Activated CD8-positive, alpha-beta T cell treated with anti-CD3 and anti-CD28 coated beads, Interleukin-2, amount 10 ng/mL, durations not matched to agents 7 days and 5 days (primary cell): ENCODE measurements at places on chromosomes 1 and 21. TPM values are rescaled to one million over a fixed set of nuclear protein-coding genes. Genes with fewer than 3 reads are reported as not detected.

The GRIK1 gene
- not detected for total RNA-seq

The CELA2A gene
- not detected for total RNA-seq

The CREG1 gene
- 7.7 TPM for total RNA-seq

The MEF2D gene
- total RNA-seq: 40.1 TPM

The SLC44A5 gene
- 0.26 TPM for total RNA-seq

The AMY2B gene
- total RNA-seq: 6.7 TPM

The POFUT2 gene
- 16.0 TPM for total RNA-seq

The NECAP2 gene
- total RNA-seq: 94.3 TPM

The SNAP47 gene
- total RNA-seq: 25.3 TPM

- H3K27me3 ChIP-seq: peaks cover 4% of the 10 kb centered on the region
- H3K36me3 ChIP-seq: no peaks in the 10 kb centered on the region
Observed at GRCh38 chr1:47930210-47930840, 66.9 kb downstream of the TRABD2B start.

GRCh38 chr1:11126569-11126968 is 26.9 kb upstream of the EXOSC10 start:
- H3K4me1 ChIP-seq: no peaks in the 10 kb centered on the region
- no peak overlapping the region for H3K27ac ChIP-seq
- H3K4me3 ChIP-seq: no peak overlapping the region

GRCh38 chr1:175864183-175864582 is 120.8 kb upstream of the TNR start:
- no peaks in the 10 kb centered on the region for H3K27me3 ChIP-seq
- H3K4me3 ChIP-seq: no peak overlapping the region
- no peak for DNase-seq
- no peaks in the 10 kb centered on the region for H3K36me3 ChIP-seq
- no peak overlapping the region for H3K27ac ChIP-seq

GRCh38 chr1:19411612-19412011 is 73.7 kb downstream of the CAPZB start:
- peaks cover 37% of the 10 kb centered on the region for H3K4me1 ChIP-seq
- DNase-seq: no peak
- H3K27me3 ChIP-seq: no peaks in the 10 kb centered on the region
- peaks cover 28% of the 10 kb centered on the region for H3K36me3 ChIP-seq

DNA sequence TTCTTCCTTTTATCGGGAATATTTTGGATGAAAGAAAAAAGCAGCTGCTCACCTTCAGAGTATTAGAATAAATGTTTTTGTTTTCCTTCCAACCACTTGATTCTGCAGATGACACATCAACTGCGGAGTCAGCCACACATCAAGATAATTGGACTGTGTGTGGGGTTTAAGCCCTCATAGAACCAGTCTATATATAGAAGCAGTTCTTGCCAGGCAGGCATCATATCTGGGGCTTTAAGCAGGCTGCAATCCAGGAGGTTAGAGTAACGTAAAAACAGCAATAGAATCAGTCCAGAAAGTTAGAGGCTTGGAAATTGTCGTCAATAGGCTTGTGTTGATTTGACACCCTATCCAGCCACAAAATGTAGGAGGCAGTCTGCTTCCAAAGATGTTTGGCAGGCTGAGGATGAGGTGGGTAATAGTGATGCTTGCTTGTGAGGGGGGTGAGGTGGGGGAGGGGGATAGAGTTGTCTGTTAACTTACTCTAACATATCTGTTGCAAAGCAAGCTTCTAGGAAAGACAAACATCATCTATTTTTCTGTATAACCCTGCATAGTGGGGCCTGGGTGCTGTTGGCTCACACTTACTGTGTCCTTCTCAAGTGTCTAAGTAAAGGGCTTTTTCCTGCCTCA is 64.8 kb downstream of the PEX14 start:
- H3K27me3 ChIP-seq: no peaks in the 10 kb centered on the region
- H3K4me1 ChIP-seq: peaks cover 28% of the 10 kb centered on the region
- H3K4me3 ChIP-seq: no peak overlapping the region

DNA sequence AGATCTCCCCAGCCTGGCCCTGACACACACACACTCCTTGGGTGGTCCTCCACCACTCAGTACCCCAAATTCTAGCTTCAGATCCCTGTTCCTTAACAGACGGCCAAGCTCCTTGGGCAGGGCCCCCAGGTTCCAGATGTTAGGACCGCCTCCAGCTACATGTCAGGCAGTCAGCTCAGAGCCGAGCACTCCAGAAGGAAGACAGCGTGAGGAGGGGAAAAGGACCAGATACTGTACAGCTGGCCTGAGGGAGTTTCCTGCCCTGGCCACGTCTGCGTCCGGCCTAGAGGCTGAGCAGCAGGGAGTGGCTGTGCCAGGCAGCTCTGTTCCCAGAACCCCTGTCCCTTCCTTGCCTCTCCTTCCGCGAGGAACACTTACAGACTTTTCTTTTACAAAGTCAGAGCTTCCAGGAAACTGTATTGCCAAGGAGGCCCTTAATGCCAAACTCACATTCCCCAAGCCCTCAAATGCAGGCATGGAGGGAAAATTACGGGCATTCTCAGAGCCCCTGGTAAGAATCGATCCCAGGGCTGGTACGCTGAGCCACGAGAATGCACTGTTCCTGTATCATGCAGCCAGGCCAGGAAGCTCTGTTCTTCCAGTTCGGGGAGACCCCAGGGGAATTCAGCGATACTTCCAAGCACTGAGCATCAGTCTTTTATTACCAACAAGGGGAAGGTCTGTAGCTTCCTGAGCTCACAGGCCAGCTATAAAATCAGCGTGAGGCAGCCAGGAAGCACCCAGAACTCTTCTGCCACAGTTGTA is 45.2 kb upstream of the CNTN2 start:
- DNase-seq: no peak
- no peak overlapping the region for H3K27ac ChIP-seq
- peaks cover 4% of the 10 kb centered on the region for H3K27me3 ChIP-seq
- H3K4me3 ChIP-seq: no peak overlapping the region
- peaks cover 4% of the 10 kb centered on the region for H3K4me1 ChIP-seq
- no peaks in the 10 kb centered on the region for H3K36me3 ChIP-seq

- no peak for DNase-seq
- H3K4me3 ChIP-seq: no peak overlapping the region
- H3K36me3 ChIP-seq: no peaks in the 10 kb centered on the region
- peaks cover 10% of the 10 kb centered on the region for H3K4me1 ChIP-seq
Observed at GRCh38 chr21:41966041-41966833, 12.4 kb upstream of the C2CD2 start.

GRCh38 chr1:150477320-150477719 is 9.9 kb upstream of the TARS2 start:
- no peak overlapping the region for H3K27ac ChIP-seq
- H3K36me3 ChIP-seq: peaks cover 8% of the 10 kb centered on the region
- H3K4me3 ChIP-seq: no peak overlapping the region
- no peak for DNase-seq
- H3K27me3 ChIP-seq: peaks cover 4% of the 10 kb centered on the region

GRCh38 chr1:11960276-11960675 is 20.0 kb upstream of the MFN2 start:
- H3K4me3 ChIP-seq: no peak overlapping the region
- no peaks in the 10 kb centered on the region for H3K27me3 ChIP-seq
- peaks cover 6% of the 10 kb centered on the region for H3K36me3 ChIP-seq
- DNase-seq: no peak

DNA sequence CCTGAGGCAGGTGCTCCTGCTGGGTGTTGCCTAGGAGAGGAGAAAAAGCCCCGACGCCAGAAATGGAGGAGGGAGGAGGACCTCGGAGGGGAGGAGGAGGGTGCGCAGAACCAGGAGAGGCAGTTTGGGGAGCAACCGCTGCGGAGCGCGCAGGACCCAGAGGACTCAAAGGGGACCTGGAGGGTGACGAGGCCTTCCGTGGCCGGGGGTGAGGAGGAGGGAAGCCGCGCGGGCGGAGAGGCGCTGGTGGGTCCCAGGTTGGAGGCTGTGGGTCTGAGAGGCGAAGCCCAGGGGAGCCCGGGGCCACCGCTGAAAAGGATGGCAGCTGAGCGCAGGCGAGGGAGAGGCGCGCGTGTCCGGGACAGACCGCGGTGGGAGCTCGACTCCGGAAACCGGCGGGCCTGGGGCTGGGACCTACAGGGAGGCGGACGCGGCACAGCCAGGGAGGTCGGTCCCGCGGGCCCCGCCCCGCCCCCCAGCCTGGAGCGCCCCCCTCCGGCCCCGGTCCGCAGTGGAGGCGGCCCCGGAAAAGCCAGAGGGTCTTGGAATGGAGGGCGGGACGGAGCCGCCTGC is 15.1 kb downstream of the RNF223 start:
- peaks cover 45% of the 10 kb centered on the region for H3K4me1 ChIP-seq
- peak; percentile 70 for DNase-seq
- H3K36me3 ChIP-seq: peaks cover 6% of the 10 kb centered on the region
- H3K27ac ChIP-seq: peak overlapping the region; percentile 77
- H3K27me3 ChIP-seq: peaks cover 3% of the 10 kb centered on the region
- H3K4me3 ChIP-seq: peak overlapping the region; percentile 75

DNA sequence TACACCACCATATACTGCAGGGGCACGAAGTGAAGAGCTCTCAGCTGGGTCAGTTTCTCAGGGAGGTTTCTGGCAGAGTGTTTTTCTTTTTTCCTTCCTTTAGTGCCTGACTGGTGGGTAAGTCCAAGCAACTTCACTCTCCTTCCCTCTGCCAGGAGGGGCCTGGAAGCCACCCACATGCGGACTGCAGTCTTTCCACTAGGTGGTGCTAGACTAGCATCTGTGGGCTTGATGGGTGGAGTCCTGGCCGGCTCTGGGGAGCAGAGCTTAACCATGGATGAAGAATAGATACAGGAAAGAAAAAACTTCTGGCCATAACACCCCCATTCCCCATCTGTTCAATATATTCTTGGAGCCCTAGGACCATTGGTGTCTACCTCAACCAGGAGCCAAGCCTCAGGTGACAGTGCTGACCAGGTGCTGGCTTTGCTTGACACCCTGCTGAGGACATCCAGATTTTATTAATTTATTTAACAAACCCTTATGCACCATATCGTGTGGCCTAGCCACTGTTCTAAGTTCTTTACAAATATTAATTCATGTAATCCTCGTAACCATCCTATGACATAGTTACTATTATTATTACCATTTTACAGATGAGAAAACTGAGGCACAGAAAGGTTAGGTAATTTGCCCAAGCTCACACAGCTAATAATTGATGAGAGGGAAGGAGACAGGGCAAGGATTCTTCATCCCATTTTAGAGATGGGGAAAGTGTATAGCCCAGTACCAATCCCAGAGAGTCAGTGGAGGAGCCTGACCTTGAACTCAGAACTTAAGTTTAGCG is 126.7 kb upstream of the CSF3R start:
- no peaks in the 10 kb centered on the region for H3K36me3 ChIP-seq
- H3K4me3 ChIP-seq: no peak overlapping the region
- H3K27ac ChIP-seq: no peak overlapping the region

DNA sequence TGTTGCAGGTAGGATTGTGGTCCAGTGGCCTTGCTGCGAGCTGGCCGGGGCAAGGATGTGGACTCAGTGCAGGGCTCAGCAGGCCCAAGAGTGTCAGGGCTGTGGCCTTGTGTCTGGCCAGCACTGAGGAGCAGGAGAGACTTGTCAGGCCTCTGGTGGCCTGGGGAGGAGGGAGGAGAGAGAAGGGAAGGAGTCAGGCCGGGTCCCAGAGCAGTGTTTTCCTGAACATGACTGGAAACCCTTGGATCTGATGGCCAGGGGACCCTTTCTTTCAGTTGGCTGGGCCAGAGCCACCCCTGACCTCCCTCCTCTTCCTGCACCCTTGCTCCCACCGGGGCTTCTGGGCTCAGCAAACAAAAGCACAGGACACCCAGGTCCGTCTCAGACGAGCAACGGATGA is 5.1 kb downstream of the IBA57 start:
- no peak overlapping the region for H3K4me3 ChIP-seq
- H3K27me3 ChIP-seq: no peaks in the 10 kb centered on the region
- peak overlapping the region; percentile 46 for H3K27ac ChIP-seq

DNA sequence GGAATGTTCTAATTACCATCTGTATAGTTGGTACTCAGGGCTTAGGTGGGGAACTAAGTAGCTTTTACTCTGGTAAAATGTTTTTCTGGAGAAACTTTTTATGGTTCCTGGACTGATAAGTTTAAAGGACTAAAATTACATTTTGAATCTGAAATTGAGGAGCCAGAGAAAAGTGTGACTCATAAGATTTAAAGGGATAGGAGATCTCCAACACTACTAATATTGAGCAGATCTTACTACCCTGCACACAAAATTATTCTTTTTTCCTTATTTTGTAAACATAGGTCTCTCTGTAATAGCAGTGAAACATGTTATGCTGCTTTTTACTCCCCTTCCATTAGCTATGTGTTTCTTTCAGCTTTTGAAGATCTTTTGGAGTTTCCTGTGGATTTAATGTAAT is 32.5 kb downstream of the MTF2 start:
- peaks cover 21% of the 10 kb centered on the region for H3K4me1 ChIP-seq
- no peak overlapping the region for H3K4me3 ChIP-seq
- no peak overlapping the region for H3K27ac ChIP-seq
- no peaks in the 10 kb centered on the region for H3K27me3 ChIP-seq

DNA sequence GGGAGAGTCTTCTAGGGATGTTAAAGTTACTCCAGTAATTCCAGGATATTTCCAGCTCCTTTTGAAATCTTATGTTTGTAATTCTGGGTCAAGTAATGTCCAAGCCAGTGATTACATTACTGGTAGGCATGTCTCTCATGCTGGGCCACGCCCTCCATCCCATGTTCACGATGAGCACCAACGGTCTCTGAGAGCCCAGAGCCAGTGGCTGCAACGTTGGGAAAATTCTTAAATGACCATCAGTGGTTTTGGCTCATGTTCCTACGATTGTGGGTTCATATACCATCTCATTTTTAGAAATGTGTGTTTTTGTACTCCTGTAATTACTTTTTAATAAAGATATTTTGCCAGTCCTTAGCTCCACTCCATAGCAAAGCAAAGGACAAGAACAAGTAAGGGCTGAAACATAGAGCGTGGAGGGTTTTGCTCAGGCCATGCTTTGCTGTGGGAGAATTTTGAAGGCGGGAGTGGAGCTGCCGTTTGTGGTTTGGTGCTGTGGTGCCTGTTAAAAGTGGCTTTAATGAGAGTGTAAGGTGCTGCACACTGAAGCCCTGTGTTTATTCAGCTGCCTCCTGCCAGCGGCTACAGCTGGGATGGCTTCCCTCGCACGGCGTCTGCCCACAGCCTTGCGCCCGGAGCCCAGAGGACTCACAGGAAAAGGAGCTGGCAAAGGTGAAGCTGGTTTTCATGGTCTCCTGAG is 28.9 kb downstream of the VANGL1 start:
- H3K4me3 ChIP-seq: no peak overlapping the region
- peaks cover 7% of the 10 kb centered on the region for H3K4me1 ChIP-seq
- no peak overlapping the region for H3K27ac ChIP-seq
- DNase-seq: no peak

GRCh38 chr1:206001476-206001888 is 1.7 kb downstream of the RAB7B start:
- H3K4me1 ChIP-seq: no peaks in the 10 kb centered on the region
- H3K36me3 ChIP-seq: no peaks in the 10 kb centered on the region
- DNase-seq: no peak
- H3K27me3 ChIP-seq: peaks cover 13% of the 10 kb centered on the region
- no peak overlapping the region for H3K27ac ChIP-seq
